ENCODE measurements at places on chromosomes 12 and 14.

DNA sequence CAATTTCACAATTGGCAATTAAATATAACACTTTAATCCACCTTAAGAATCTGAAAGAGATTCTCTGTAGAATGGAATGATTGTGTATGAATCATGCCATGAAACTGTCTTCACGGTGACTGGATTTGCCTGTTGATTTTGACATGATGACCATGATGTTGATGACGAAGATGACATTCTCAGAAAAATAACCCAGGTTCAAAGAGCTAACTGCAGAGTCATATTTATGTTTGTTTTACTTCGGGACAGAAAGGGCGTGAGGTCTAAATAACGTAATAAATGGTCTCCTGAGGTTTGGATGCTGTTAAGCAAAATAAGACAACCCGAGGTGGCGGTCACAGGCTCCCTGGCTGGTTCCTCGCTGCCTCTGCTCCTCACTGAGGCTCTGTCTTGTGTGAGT is 532.0 kb downstream of the TMEM121 start:
- DNase-seq: no peak

DNA sequence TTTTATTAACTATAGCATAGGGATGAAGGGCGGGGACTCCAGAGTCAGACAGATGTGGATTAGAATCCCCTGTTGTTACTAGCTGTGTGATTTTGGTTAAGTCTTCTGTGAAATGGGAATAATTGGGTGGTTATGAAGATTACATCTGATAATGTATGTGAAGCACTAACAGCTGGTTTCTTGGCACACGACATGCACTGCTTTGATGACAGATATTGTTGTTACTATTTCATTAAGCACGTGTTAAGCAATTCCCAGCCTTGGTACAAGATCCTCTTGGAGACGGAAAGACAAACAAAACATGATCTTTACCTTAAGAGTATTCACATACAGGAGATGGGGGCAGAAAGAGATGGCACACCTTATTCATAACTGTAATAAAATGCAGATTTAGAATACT is 7.9 kb downstream of the PPFIBP1 start:
- DNase-seq: no peak

DNA sequence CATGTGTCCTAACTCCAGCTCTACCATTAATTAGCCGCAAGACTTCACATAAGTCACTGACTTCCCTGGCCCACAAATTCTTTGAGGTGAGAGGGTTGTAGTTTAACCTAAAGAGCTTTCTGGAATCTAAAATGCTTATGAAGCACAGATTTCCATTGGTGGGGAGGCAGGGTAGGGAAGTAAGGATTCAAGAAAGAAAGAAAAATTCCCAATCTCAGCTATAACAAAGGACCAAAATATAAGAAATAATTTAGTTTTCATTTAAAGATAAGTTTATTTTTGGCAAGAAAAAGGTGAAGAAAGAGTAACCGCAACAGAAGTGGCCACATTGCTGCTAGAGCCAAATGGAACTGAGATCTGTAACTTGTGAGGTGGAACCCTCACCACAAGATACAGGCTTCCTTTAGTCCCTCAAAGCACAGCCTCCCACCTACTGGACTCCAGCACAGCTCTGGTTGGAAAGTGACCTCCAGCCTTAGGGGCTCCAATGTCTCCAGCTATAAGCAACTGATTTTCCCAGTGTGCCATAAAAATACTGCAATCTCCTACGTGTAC is 23.6 kb downstream of the DAD1 start:
- DNase-seq: no peak

GRCh38 chr12:121767525-121768016 is 25.9 kb downstream of the RHOF start:
- no peak for DNase-seq

DNA sequence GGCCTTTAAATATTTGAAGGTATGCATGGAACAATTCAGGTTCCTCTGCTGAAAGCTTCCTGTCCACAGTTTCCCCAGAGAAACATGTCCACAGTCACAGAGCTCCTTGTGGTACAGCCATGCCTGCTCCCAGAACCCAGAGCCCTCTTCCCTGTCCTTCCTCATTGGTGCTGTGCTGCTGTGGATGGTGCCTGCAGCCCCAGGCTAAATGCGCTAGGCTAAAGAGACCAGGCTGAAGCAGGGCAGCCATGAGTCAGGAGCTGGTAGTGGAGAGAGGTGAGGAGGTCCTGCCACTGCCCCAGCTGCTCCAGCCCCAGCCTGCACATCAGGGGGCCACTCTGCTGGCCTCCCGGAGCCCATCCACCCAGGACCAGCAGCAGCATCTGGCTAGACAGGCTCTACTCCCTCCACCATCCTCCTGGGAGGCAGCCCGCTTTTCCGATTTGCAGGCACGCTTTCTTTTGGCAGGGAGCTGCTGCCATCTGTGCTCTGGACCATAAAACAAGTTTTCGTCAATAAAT is 65.4 kb upstream of the DDX11 start:
- no peak for DNase-seq

GRCh38 chr14:100612986-100613385 is 25.8 kb upstream of the BEGAIN start:
- DNase-seq: no peak

DNA sequence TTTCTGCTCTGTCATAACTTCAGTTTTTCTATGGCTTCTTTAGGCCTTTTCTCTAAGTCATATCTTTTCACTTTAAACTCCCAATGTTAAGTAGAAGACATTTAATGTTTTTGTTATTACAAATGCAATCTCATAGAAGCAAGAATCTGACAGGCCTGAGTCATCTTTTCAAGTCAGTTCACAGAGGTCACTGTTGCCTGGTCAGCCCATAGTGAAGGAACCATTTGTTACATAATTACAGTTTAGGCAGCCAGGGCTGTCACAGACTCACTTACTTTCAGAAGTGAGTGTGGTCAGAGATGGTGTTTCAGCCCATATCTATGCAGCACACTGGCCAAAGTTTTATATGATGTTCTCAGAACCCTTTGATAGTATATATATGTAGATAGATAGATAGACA is 46.5 kb downstream of the CCER1 start:
- DNase-seq: no peak

DNA sequence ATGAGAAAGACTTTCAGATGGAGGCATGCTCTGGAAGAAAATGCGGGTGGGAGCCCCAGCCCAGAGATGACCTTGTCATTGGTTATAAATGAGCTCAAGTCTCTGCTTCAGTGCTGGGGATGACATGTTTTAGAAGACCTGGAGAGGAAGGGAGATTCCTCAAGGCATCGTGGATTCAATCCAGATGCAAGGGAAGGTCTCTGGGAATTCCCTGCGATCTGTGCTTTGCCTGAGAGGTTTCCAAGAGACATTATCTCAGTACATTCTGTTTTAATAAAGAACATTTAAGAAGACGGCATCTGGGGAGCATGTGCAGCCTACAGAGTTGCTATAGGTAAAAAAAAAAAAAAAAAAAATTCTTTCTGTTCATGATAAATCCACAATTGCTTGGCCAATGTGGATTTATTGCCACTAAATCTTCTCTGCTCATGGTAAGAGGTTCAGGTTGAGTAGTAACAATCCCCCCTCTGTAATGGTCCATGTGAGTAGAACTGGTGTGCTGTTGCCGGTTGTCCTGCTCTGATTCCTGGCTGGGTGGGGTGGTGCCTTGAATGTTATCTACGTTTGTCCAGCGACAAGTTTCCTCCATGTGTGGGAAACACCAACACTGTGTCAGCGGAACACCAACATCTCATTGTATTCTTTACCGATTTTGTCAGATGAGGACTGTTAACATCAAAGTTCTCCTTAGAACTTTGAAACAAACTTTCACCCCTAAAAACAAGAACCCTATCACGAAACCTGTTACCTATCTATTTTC is 230.0 kb downstream of the MSRB3 start:
- DNase-seq: no peak

GRCh38 chr12:6029401-6029800 is 84.3 kb upstream of the ANO2 start:
- no peak for DNase-seq

GRCh38 chr14:91392623-91393303 is 24.9 kb downstream of the CCDC88C start:
- no peak for DNase-seq

DNA sequence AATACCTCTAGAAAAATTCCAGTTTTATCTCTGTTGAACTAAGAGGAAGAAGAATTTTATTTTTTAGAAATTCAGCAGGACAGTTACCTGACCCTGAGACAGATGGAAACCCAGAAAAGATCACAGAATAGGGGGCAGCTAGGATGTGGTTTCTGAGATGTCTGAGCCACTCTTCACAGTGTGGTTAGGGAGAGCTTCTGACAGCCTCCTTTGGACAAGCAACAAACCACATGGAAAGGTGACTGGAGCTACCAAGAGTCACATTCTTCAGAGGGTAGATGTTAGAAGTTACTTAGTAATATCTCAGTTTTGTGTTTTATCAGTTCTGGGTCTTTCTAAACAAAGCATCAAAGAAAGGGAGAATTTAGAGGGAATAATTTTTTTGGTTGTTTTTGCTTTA is 117.3 kb upstream of the NAP1L1 start:
- no peak for DNase-seq

- DNase-seq: no peak
These were observed 13.0 kb upstream of the NUDT14 start for GRCh38 chr14:105193916-105194782.

DNA sequence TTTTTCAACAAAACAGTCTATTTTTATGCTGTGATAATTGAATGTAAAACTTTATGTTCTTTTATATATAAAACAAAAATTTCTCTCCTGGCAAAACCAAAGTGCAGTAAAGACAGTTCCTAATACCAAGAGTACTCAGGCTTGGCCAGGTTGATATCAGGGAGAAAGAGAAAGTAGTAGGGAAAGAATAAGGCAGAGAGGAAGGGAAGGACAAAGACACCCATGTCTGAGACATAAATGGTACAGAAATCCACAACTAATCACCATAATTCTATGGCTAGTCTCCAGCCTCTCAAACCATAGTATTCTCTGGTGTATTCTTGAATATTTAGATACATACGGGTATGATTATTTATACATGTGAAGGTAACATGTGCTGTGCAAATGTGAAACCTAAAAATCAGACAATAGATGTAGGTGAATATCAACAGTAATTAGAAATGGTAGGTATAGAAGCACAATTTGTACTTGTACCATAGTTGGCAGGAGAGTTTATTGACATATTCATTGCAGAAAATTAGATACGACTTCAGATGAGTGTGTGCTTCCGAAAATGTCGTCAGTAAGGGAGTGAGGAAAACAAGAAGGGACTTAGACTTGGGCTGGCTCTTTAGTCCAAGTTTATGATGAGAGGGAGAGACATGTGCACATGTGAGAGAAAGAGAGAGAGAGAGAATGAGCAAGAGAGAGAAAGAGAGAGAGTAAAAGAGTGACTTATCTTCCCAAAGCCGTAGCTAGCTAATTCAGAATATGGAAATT is 230.8 kb upstream of the NPAS3 start:
- DNase-seq: no peak
